Fibroblast of lung (primary cell): ENCODE measurements at places on chromosomes 13 and 19.
A peak's percentile ranks its signal among the peaks of the same experiment; 100 is the strongest.

DNA sequence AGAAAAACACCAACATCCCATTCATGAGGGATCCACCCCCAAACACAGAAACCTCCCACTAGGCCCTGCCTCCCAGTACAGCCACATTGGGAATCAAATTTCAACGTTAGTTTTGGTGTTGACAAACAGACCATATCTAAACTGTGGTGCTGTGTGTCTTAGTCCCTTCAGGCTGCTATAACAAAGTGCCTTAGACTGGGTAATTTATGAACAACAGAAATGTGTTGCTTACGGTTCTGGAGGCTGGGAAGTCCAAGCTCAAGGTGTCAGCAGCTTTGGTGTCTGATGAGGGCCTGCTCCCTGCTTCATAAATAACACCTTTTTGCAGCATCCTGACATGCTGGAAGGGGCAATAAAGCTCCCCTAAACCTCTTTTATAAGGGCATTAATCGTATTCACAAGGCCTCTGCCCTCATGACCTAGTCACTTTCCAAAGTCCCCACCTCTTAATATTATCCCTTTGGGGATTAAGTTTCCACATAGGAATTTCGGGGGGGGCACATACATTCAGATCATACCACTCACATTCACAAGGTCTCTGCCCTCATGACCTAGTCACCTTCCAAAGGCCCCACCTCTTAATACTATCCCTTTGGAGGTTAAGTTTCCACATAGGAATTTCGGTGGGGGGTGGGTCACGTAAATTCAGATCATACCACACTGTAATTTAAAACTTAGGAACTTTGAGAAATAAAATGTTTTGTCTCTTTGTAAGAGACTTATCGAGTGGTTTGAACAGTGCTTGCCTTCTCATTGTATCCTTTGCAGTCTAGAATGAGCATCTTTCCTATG lies 27.5 kb downstream of the ZNF507 start:
- DNase-seq: no peak

- no peak for DNase-seq
Observed at GRCh38 chr19:35750167-35750566, 1.8 kb downstream of the LIN37 start.

- no peak for DNase-seq
Observed at GRCh38 chr13:26950546-26950945, 190.0 kb upstream of the GPR12 start.

- DNase-seq: peak; percentile 12
Observed at GRCh38 chr19:50896591-50897190, 14.5 kb downstream of the KLK4 start.

GRCh38 chr13:93745884-93746283 lies 519.3 kb downstream of the GPC6 start:
- DNase-seq: peak; percentile 22

- DNase-seq: no peak
Observed at GRCh38 chr13:40189426-40189825, 477.0 kb downstream of the FOXO1 start.
